ENCODE measurements at places on chromosomes 2 and 18. TPM values are rescaled to one million over a fixed set of nuclear protein-coding genes. Genes with fewer than 3 reads are reported as not detected.
A peak's percentile ranks its signal among the peaks of the same experiment; 100 is the strongest.

- DNase-seq = peak; percentile 80
Measured at GRCh38 chr18:35376742-35377695, at the start of gene ZNF396. ZNF396 (minus strand) TSS chr18:35377337; CDS start chr18:35374292, 3,045 bp downstream.

GRCh38 chr2:198757069-198757468 lies 700.7 kb downstream of the SATB2 start:
- DNase-seq = no peak

DNA sequence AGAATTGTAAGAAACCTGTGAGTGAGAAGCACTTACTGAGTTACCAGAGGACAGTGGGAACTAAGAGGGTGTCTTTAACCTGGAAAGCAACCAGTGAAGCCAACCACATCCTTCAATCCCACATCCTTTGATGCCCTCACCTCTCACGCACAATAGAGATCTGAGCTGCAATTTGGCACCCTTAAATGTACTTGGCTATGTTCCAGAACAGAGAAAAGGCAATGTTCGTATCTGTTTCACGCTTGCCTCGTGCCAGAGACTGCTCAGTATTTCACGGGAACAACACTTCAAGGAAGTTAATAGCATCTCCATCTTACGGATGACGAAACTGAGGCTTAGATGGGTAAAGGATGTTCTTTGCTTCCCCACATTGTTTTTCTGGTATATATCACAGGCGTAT lies 167.4 kb downstream of the DPP10 start:
- no peak for DNase-seq

DNA sequence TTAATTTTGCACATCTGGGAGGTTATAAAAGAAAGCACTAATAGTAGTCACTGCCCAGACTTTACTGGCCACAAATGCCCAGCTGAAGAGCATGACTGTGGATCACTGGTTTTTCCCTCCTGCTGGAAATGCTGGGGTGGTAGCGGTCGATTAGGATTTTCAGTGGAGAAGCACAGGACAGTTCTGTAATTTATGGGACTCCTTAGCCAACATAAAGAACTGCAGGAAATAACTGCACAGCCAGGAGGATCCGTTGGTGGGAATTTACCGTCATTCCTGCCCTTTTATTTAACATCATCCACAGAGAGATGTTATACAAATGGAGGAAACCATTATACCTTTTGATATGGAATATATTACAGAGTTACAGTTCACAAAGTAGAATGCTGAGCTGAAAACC lies 61.5 kb downstream of the TNFRSF11A start:
- no peak for DNase-seq

- DNase-seq = peak; percentile 80
Measured at GRCh38 chr18:77208964-77209363, 40.7 kb upstream of the GALR1 start.

- DNase-seq = peak; percentile 42
Measured at GRCh38 chr2:30233271-30234009, 2.1 kb downstream of the LBH start.

DNA sequence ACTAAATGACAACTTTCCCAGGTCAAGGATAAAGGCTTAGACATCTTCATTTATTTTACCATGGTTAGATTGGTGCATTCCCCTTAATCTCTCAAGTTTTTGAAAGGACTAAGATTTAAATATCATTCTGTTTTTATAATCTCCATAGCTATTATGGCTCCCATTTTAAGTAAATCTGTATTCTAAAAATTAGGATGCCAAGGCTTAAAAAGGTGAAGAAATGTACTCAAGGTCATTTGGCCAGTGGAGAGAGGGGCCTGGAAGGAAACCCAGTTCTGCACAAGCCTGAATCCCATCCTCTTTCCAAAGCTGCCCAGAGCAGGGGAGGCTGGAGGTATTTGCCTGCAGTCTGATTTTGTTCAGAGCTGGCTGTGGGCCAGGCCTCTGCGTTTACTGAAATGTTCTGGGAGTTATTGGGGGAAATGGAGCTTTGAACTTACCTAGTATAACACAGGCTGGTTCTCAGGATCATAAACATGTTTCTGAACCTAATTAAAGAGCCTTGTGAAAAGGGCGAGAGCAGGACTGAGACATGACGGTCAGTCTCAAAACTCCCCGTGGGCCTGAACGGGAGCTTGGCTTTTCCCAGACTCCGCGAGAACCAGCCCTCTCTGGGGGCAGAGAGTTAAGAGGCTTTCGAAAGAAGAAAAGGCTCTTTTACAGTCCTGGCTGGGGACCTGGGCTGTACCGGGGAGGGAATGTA lies 85.6 kb downstream of the DDX1 start:
- DNase-seq = no peak

Gene ASB18
- polyA plus RNA-seq = not detected

Gene REG1A
- polyA plus RNA-seq = not detected

Gene HOXD12
- polyA plus RNA-seq = 0.14 TPM
